ENCODE measurements at places on chromosomes 13 and 19. TPM values are rescaled to one million over a fixed set of nuclear protein-coding genes. Genes with fewer than 3 reads are reported as not detected.

The KHSRP gene
- polyA plus RNA-seq = 57.1 TPM

The CGB7 gene
- 2.1 TPM for polyA plus RNA-seq

The APC2 gene
- 1.8 TPM for polyA plus RNA-seq

The CCL25 gene
- not detected for polyA plus RNA-seq

The SIGLEC14 gene
- polyA plus RNA-seq = 0.03 TPM

The BRCA2 gene
- 1.6 TPM for polyA plus RNA-seq

The COX7A1 gene
- not detected for polyA plus RNA-seq

DNA sequence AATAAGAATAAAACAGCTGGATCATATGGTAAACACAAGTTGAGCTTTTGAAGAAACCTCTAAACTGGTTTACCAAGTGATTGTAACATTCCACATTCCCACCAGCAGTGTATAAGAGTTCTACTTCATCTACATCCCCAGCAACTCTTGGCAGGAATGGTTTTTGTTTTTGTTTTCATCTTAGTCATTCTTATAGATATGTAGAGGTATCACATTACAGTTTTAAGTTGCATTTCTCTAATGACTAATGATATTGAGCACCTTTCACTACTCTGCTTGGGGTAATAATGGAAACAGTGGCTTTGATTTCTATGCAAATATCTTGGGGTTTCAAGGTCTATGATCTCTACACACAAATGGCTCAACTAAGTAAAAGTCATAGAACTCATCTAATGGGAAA, 614.5 kb downstream of the TBC1D4 start:
- DNase-seq = no peak
- no peaks in the 10 kb centered on the region for H3K27me3 ChIP-seq
- H3K4me3 ChIP-seq = no peak overlapping the region
- no peaks in the 10 kb centered on the region for H3K36me3 ChIP-seq

GRCh38 chr13:97843189-97843588, 110.3 kb upstream of the IPO5 start:
- DNase-seq = no peak

- peaks cover 49% of the 10 kb centered on the region for H3K27me3 ChIP-seq
- no peak overlapping the region for H3K4me3 ChIP-seq
- DNase-seq = no peak
Measured at GRCh38 chr19:14659874-14660489, 14.7 kb downstream of the ADGRE3 start.

GRCh38 chr19:2820112-2820702, 539 bp downstream of the ZNF554 start:
- no peaks in the 10 kb centered on the region for H3K36me3 ChIP-seq
- H3K27me3 ChIP-seq = no peaks in the 10 kb centered on the region
- H3K4me3 ChIP-seq = peak overlapping the region; percentile 72
- no peaks in the 10 kb centered on the region for H3K4me1 ChIP-seq
- no peak overlapping the region for H3K27ac ChIP-seq

DNA sequence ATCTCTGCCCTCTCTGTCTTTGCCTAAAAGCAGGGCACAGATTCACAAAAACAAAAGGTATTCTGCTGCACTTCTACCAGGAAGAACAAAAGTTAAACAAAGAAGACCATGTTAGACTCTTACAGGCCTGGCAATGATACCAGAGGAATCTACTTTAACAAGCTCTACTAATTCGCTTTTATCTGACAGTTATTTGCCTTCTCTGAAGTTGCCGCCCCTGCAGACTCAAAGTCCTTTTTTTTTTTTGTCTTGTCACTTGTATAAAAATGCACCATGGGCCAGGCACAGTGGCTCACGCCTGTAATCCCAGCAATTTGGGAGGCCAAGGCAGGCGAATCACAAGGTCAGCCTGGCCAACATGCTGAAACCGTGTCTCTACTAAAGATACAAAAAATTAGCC, 176.5 kb upstream of the UBL3 start:
- no peaks in the 10 kb centered on the region for H3K27me3 ChIP-seq
- no peaks in the 10 kb centered on the region for H3K4me1 ChIP-seq
- no peak overlapping the region for H3K27ac ChIP-seq
- H3K4me3 ChIP-seq = no peak overlapping the region
- no peak for DNase-seq

GRCh38 chr13:75123428-75123827, 358.5 kb downstream of the TBC1D4 start:
- no peaks in the 10 kb centered on the region for H3K27me3 ChIP-seq
- no peaks in the 10 kb centered on the region for H3K4me1 ChIP-seq
- H3K27ac ChIP-seq = no peak overlapping the region
- H3K36me3 ChIP-seq = no peaks in the 10 kb centered on the region
- no peak overlapping the region for H3K4me3 ChIP-seq
- no peak for DNase-seq

DNA sequence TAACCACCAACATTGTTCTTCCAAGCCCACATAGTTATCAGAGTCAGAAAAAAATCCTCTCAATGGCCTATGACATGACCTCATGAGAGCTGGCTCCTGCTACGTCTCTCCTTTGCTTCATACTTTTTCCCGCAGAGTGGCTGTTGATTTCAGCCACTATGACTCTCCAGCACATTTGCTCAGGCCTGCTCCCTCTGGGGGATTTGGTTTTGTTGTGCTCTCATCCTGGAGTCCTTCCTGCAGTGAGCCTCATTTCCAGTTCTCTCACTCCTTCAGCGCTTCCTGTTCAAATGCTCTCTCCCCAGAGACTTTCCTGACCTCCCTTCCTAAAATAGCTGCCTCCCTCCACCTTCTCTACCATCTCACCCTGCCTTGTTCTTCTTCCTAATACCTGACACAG, 72.0 kb upstream of the USP29 start:
- no peak overlapping the region for H3K27ac ChIP-seq
- no peak overlapping the region for H3K4me3 ChIP-seq
- no peaks in the 10 kb centered on the region for H3K36me3 ChIP-seq
- DNase-seq = no peak
- no peaks in the 10 kb centered on the region for H3K27me3 ChIP-seq
- no peaks in the 10 kb centered on the region for H3K4me1 ChIP-seq

DNA sequence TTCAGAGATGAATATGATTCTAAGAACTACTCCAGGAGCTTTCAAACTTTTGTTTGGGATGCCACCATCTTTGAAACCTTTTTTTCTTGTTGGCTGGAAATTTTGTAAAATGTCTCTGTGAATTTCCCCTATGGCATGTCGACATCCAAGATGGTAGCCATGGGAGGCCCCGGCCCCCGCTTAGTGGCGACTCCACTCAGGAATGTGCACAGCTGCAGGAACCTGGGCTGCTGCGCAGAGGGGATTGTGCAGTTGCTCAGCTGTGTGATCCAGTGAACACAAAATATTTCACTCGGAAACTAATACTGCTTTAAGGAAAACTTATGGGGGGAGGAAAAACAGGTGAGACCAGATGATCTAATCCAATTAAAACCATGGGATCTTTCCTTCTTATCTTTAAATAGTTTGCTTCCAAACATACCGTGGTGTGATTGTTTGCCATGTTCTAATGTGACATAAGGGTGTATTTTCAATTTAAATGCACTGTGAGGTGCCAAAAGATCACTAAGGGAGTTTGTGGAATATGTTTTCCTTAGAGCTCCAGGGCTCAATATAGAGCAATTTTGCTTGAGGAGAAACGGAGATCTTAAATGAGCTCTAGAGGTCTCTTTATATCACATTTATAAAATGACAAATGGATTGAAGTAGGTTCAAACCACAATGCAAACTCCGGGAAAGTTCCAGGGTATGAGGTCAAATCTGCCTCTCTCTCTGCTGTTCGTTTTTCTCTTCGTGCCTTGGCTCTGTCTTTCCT, 497.7 kb downstream of the FGF9 start:
- no peaks in the 10 kb centered on the region for H3K27me3 ChIP-seq
- no peak for DNase-seq
- H3K36me3 ChIP-seq = no peaks in the 10 kb centered on the region
- no peak overlapping the region for H3K4me3 ChIP-seq
- no peaks in the 10 kb centered on the region for H3K4me1 ChIP-seq

DNA sequence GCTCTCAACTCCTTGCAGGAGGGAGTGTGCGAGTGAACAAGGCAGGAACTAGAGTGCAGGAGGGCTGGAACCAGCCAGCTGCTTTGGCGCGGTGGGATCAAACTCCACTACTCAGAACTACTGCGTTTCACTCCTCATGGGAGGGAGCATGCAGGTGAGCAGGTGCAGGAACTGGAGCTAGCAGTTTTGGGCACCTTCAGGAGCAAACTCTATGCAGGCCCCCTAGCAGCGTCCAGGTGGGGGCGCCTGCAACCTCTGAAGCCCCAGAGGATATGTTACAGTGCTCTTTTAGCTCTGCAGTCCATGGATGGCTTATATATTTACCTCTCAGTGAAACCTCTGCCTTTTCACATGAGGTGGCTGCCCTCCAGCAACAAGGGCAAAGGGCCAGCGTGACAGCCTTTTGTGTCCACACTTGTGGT, 1303.4 kb downstream of the PCDH9 start:
- H3K27me3 ChIP-seq = no peaks in the 10 kb centered on the region
- no peaks in the 10 kb centered on the region for H3K4me1 ChIP-seq
- no peak overlapping the region for H3K27ac ChIP-seq
- no peak overlapping the region for H3K4me3 ChIP-seq
- DNase-seq = no peak

GRCh38 chr13:44298314-44298713, 75.3 kb upstream of the SERP2 start:
- no peak for DNase-seq
- peaks cover 19% of the 10 kb centered on the region for H3K4me1 ChIP-seq
- H3K27me3 ChIP-seq = no peaks in the 10 kb centered on the region

- no peak overlapping the region for H3K4me3 ChIP-seq
- no peak overlapping the region for H3K27ac ChIP-seq
- no peaks in the 10 kb centered on the region for H3K27me3 ChIP-seq
- no peaks in the 10 kb centered on the region for H3K4me1 ChIP-seq
- DNase-seq = no peak
Measured at GRCh38 chr19:19171821-19172532, 1.9 kb upstream of the MEF2B start.

DNA sequence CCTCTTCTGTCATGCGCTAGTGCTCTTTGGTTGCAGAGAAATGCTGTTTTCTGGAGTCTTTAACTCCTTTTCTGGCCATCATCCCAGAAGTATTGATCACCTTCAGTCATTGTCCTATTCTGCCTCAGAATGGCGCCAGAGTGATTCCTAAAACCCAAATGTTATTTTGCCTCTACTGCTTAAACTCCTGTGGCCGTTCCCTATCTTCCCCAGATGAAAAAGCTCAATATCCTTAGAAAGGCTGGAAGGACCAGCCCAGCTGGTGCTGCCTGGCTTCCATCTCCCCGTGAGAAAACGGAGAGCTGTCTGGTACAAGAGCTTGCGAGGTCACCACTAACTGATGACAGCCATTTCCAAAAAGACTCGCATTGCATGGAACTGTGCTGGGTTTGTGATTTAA, 179.1 kb downstream of the RBM26 start:
- H3K4me1 ChIP-seq = no peaks in the 10 kb centered on the region
- no peak overlapping the region for H3K4me3 ChIP-seq
- DNase-seq = no peak
- H3K27ac ChIP-seq = no peak overlapping the region

DNA sequence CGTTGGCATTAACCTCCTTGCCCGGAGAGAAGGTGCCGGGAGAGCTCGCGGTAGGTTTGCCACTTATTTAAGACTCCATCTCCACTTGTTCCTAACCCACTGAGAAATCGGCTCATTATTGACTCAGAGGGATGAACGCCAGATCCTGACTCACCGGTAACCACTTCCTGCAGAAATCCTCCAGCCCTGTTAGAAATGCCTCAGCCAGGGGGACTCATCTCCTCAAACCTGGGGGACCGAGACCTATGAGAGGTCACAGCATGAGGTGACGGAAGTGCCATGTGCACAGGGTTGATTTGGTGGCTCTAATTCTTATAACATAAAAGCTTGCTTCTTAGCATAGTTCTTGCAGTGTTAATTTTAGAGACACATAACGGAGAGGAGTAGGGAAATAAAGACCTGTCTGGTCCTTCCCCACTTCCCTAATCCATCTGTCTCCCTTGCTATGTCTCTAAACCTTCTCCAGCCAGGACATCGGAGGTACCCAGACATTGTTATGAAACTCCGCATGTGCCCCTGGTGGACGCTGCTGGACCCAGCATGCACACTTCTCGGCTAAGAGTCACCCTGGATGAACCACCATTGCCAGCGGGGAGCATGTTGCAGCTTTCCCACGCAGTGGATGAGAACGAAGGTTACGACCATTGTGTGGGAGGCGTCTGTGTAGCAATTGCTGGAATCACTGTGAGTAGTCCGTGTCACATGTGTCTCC, 158.9 kb downstream of the EFNB2 start:
- DNase-seq = no peak
- no peaks in the 10 kb centered on the region for H3K36me3 ChIP-seq
- no peak overlapping the region for H3K4me3 ChIP-seq
- H3K27ac ChIP-seq = peak overlapping the region; percentile 73

DNA sequence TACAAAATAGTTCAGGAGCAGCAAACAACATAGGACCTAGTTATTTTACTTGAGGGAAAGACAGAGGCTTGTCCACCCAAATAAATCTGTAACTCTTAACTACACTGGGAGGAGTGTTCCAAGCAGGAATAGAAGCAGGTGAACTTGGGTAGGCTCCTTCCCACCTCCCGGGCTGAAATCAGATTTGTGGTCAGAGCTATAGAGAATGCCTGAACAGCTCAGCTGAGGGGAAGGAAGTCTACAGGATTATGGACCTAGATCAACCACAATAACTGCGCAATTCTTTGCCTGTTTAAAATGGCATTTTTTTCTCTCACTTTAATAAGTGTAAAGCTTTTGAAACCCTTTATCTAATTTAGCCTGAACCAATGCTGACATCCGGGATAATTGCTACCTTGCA, 73.5 kb upstream of the IRS2 start:
- H3K27me3 ChIP-seq = no peaks in the 10 kb centered on the region
- H3K36me3 ChIP-seq = no peaks in the 10 kb centered on the region
- no peak overlapping the region for H3K4me3 ChIP-seq
- no peak overlapping the region for H3K27ac ChIP-seq
- DNase-seq = no peak
- no peaks in the 10 kb centered on the region for H3K4me1 ChIP-seq

DNA sequence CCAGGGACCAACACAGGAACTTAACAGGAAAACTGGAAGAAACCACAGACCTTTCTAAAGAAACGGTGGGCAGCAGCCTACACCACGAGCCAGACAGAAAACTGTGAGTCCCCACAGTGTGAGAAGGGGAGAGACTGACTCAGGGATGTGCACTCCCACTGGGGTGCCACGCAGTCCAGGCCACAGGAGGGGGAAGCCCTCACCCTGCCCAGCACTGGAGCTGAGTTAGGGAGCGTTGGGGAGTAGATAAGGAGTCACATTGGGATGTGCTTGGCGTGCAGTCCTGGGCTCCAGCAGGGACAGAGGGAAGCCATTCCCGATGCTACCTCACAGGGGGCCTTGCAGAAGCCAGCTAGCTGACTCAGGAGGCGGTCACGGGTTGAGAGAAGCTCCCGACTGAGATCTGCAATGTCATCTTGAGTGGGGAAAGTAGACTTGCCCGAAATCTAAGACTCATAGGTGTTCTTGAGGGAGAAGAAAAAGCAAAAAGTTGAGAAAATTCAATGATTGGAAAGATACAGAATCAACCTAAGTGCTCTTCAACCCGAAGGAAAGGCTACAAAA, 17.3 kb downstream of the SIGLEC8 start:
- DNase-seq = no peak
- no peaks in the 10 kb centered on the region for H3K36me3 ChIP-seq
- H3K4me3 ChIP-seq = no peak overlapping the region
- H3K27ac ChIP-seq = no peak overlapping the region

GRCh38 chr13:97781891-97782305, 171.6 kb upstream of the IPO5 start:
- no peaks in the 10 kb centered on the region for H3K27me3 ChIP-seq
- no peak for DNase-seq
- no peak overlapping the region for H3K27ac ChIP-seq
- H3K4me1 ChIP-seq = no peaks in the 10 kb centered on the region

Measured in SK-N-SH (cell line).